Activated naive CD4-positive, alpha-beta T cell treated with anti-CD3 and anti-CD28 coated beads, Interleukin-2, amount 50 U/mL, for 72 hours (primary cell): ENCODE measurements at places on chromosomes 3 and 15. TPM values are rescaled to one million over a fixed set of nuclear protein-coding genes. Genes with fewer than 3 reads are reported as not detected.

GRCh38 chr3:82229397-82229796 is 468.0 kb upstream of the GBE1 start:
- no peak for DNase-seq

DNA sequence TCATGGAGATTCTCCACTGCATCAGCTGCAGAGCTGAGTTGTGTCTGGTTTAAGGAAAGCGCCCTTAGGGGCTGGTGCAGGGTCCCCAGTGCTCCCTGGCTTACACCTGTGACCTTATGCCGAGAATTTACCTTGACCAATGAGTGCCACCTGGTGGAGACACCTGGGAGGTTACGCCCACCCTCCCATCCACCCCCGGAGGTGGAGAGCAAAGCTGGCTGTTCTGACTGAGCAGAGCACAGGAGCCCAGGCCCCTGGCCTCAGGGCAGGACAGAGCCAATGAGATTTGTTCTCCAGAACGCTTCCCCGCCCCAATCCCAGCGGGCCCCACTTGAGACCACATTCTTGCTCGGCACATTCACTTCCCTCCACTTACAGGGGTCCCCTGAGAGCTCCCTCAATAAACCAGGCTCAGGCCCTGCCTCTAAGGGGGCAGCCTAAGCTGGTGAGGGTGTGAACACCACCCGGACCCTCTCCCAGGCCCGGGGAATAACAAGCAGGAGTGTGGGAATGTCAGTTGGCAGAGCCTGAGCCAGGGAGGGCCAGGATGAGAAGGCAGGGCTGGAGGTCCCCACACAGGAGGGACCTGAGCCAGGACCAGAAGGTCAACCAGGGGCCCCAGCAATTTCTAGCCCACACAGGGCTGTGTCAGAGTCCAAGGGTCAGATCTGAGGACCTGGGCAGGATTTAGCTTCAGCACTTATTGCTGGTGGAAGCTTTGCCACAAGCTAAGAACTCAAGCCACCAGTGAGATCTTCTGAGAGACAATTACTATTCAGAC is 117.1 kb downstream of the TPRA1 start:
- no peak for DNase-seq

DNA sequence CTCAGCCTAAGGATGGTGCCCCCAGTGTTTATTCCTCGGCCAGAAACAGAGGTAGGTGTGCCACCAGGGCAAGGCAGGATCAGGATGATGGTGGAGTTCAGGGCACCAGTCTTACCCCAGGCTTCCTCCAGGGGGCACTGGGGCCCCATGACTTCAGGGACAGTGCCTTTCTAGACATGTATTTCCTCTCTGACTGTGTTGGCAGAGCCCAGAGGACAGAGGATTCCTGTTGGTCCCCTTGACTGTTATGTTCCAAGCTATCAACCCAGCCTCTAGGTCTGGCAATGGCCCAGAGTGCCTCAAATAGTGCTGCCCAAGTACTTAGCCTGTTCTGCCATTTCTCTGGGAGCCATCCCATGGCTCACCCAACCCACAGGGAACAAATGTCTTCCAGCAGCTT is 2.8 kb downstream of the HEMK1 start:
- peak; percentile 84 for DNase-seq

GRCh38 chr3:193816656-193817311 is 223.8 kb downstream of the OPA1 start:
- DNase-seq, result no peak

KCNMB3 gene
- 0.43 TPM for total RNA-seq

DNA sequence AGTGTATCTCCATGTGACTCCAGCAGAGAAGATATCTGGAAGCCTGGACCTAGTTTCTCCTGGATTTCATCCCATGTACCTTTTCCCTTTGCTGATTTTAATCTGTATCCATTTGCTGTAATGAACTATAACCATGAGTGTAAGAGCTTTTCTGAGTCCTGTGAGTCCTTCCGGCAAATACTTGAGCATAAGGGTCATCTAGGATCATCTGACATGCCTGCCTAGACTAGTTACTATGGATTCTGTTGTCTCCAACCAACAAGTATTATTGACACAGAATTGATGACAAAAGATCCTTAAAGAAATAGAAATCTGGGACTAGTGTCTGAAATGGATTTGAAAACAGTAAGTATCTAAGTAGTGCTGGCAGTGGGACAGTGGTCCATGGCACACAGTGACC is 11.3 kb upstream of the UBE3A start:
- no peak for DNase-seq

GRCh38 chr15:48304398-48304797 is 26.8 kb upstream of the DUT start:
- no peak for DNase-seq

DNA sequence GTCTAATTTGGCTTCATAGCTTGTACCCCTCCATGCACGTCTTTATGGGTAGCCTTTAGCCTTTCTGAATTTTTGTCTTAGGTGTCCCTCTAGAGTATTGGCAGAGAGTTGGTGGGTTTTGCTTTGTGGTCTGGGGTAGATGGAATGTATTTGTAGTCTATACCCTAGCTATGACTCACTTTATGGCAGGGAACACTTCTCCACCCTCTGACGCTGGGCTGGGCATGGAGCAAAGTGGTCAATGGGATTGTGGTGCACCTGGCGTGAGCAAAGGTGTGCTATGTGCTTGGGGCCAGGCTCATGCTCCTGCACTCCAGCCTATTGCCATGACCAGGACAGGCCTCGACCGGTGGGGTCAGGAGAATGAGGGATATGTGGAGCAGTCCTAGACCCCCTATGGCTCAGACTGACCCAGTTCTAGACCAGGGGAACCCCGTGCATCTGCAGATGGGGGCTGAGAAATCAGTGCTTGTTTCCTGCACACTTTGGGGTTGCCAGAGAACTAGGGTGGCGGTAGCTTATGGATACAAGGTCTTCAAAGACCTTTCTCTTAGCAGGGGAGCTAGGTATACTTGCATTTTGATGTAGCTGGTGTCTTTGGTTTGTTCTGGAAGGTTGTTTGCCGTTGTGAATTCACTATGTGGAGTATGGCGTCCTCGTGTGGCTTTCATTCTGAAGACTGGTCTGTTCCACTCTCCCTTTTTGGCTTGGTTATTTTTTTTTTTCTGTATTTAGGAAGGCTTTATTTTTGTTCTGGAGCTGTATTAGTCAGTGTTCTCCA is 49.4 kb upstream of the RPL32 start:
- DNase-seq, result no peak

GRCh38 chr3:158532099-158532734 is 38.8 kb upstream of the MLF1 start:
- no peak for DNase-seq

GRCh38 chr15:67501836-67502461 is 19.0 kb upstream of the C15orf61 start:
- no peak for DNase-seq

- no peak for DNase-seq
Observed at GRCh38 chr3:113275929-113276750, 64.8 kb downstream of the BOC start.

GRCh38 chr3:128322030-128323022 is 144.4 kb downstream of the DNAJB8 start:
- DNase-seq, result peak; percentile 60

- no peak for DNase-seq
Observed at GRCh38 chr15:76206325-76206976, 104.8 kb downstream of the ETFA start.

CFAP92 gene
- total RNA-seq, result 0.45 TPM

- no peak for DNase-seq
Observed at GRCh38 chr15:41492597-41493204, 973 bp upstream of the ITPKA start.

GRCh38 chr3:17035033-17035432 is 150.3 kb downstream of the PLCL2 start:
- no peak for DNase-seq
